ENCODE measurements at places on chromosomes 12 and 14.

DNA sequence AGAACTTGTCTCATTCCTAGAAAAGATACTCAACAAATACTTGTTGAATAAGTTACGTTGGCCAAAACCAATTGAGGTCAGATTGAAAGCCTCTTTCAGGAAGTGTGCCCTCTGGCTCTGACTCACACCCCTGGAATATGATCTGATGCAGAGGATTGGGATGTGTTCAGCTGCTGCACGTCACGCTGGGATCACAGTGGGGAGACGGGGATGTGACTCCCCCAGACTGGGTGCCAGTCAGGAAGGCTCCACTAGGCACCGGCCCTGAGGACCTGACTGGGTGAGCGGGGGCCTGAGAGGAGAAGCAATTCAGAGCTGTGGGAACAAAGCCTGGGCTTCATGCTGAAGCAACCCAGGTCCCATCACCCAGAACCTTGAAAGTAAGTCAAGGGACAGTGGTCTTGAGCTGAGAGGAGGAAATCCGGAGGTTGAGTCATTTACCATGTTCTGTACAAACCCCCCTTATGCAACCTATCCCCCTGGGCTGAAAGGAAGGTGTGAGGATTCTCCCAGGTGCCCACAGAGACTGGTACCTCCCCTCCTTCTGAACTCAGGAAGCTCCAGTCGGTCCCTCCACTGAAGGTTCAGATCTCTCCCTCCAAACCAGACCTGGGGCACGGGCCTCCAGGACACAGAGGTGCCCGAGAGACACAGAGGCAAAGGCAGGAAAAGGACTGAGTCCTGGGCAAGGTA lies 3.9 kb downstream of the CEBPE start:
- DNase-seq: no peak

DNA sequence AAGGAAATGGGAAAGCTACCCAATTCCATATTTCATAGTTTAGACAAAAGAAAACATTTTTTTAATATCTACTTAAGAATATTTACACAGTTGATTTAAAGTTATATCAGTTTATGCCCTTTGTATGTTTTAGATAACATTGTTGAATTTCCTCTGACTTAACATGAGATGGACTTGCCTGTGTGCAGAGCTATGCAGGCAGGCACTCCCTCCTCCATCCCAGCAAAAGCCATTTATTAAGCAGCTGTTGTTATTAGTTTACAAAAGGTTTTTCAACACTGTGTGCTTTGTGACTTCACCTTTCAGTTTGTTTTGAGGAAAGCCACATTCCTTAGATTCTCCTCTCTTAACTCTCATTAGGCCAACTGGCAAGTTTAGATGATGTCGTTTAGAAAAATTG lies 337.5 kb upstream of the PDE3A start:
- DNase-seq: no peak

- DNase-seq: no peak
Measured at GRCh38 chr12:110047297-110047940, 903 bp downstream of the C12orf76 start.

DNA sequence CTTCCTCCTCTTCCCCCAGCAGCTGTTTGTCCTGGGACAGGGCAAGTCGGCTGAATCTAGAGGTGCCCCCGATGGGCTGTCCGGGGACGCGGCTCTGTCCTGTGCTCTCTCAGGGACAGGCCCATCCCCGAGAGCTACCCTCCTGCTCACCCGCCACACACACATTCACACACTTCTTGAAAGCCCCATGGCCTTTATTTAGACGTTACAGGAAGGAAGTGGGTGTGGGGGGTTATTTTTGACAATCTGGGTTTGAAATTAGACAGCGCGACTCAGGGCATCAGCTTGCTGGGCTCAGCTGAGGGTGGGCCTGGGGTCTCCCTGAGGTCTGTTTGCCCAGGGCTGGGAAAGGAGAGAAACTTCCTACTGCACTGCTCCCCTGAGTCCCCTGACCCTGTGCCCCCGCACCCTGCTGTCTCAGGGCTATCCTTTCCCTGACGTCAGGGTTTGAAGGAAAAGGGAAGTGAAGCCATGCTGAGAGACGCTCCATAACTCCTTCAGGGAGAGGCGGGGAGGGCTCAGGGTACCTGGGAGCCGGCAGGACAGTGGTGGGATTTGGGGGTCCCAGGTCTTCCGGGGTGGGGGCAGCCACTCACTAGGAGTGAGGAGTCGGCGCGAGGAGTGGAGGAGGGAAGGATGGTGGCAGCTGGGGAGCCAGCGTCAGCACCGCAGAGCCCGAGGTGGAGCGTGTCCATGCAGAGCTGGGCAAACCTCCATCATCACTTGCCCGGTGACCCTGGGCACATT lies 8.1 kb downstream of the PTPN6 start:
- no peak for DNase-seq

DNA sequence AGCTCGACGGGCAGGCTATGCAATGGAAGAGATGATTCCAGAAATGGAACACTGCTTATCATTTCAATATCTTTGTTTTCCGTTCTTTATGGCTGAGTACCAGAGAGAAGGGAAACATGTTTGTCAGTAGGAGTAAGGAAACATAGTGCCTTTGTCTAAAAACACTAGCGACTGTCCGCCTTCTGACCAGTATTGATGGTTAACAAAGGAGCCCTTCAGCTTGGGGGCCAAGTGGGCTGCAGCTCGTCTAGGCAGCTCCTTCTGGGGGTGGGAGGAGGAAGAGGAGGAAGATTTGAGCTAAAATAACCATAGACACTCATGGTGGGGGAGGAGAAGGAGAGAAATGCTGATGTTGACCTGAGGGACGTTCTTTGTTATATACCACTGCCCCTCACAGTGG lies 15.0 kb downstream of the COQ5 start:
- no peak for DNase-seq

GRCh38 chr14:57574617-57575288 lies 81.1 kb upstream of the CCDC198 start:
- no peak for DNase-seq

- DNase-seq: no peak
Measured at GRCh38 chr12:124445121-124445718, 122.2 kb downstream of the NCOR2 start.

DNA sequence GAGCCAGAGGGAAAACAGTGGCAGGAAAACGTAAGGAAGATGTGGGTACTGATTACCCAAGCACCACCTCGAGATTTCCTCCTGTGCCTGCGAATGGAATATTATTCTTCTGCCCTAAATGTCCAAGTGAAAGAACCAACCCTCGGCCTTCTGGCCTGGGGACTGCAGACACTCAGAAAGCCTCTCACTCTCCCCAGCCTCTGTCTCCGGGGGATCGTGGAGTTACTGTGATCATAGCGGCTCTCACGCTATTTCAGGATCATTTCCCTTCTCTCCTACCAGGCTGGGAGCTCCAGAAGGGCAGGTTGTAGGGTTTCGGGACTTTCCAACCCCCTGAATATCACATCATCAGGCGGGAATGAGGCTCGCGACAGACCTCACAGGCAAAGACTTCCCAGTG lies 68.9 kb downstream of the KDM2B start:
- no peak for DNase-seq

- DNase-seq: no peak
Measured at GRCh38 chr12:111143271-111143670, 222.9 kb upstream of the MYL2 start.

GRCh38 chr14:75153295-75153694 lies 23.1 kb downstream of the TMED10 start:
- DNase-seq: no peak

DNA sequence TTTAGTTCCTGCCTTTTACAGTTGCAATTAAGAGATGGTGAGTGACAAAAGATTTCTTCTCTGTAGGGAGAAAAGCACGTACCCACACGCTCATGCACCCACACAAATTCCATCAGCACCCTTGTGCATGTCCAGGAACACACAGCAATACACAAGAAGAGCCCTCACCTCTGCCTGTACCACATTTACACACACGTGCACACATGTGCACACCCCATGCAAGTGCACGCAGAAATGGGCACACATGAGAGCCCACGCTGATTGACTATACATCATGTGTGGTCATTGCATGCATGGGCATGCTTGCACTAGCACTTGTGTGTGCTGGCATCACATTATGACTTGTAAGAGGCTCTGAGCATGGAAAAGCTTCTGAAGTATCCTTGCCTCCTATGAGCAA lies 70.5 kb downstream of the SERPINA3 start:
- DNase-seq: no peak

- DNase-seq: no peak
Measured at GRCh38 chr12:1848745-1849144, 28.4 kb downstream of the LRTM2 start.

- DNase-seq: no peak
Measured at GRCh38 chr12:8828257-8829124, 6.1 kb downstream of the A2ML1 start.

DNA sequence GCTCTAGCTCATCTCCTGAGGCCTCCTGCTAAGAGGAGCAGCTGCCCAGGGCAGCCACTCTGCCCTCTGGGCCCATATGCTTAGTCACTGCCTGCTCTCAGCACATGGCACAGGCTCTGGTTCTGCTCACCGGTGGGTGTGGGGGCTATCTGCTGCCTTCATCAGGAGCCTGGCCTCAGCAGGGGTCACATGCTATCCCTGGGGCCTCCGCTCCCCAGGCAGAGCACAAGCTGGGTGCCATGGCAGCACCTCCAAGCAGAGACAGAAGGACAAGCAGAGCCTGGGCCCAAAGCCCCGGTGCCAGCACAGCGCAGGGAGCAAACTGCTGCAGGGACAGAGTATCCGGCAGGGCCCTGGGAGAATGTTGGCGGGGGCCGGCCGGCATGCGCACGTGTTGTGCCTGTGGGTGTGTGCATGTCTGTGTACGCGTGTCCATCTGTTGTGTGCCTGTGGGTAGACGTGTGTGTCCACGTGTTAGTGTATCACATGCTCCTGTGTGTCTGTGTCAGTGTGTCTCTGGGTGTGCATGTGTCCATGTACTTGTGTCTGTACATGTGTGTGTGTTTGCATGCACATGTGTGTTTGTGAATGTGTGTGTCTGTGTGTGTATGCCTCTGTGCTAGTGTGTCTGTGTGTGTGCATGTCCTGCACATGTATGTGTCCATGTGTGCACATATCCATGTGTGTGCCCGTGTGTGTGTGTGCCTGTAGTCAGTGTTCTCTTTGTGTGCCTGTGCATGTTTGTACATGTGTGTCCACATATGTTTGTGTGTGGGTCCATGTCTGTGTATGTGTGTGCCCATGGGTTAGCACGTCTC lies 326.9 kb downstream of the TMEM121 start:
- DNase-seq: no peak

- DNase-seq: no peak
Measured at GRCh38 chr14:74488786-74489397, 4.2 kb downstream of the NPC2 start.

DNA sequence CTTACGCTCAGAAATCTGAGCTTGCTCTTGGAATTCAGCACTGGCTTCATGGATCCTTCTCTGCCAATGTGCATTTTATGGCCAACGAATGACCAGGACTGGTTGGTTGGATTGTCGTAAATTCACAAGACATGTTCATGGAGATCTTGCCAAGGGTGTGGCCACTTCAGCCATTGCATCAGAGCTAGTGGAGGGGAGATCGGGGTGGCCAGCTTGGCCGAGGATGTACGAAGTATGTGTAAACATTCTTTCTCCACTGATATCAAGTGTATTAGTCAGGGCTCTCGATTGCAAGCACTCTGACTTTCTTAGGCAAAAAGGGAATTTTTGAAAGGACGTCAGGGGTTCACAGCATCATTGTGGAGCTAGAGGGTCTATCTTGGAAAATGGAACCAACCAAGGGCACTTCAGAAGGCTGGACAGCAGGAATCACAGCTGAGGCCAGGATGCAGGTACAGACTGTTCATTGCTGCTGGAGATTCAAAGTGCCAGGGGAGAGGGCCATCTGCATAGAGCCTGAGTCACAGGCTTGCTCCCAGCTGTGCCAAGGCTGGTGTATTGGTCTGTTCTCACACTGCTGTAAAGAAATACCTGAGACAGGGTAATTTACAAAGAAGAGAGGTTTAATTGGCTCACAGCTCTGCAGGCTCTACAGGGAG lies 32.9 kb upstream of the ADGRD1 start:
- no peak for DNase-seq

DNA sequence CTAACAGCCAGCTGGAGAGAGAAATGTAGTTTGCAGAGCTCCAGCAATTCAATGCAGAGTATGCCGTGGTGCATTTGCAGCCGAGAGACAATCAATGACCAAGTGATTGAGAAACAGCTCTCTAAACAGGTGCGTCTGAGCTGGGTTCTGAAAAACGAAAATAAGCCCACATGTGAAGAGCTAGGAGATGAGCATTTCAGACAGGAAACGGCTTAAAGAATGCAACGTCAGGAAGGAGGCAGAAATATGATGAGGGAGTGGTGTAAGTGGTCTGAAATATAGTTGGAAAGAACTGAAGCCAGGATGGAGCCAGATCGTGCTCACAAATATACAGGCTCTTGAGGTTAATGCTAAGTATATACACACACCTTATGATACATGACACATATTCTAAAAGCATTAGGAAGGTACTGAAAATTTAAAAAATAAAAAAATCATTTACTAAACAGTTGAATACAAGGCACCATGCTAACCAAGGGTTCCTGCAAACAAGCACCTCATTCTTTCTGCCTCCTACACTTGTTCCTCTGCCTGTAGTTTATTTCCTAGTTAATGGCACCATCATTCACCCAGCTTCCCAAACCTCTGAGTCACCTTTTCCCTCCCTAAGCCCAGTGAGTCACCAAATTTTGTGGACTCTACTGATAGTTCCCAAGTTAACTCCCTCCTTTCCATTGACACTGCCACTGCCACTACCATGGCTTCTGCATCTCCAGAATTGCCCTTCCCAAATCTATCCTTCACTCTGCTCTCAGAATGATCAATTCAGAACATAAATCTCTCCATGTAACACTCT lies 2.3 kb upstream of the GARIN2 start:
- DNase-seq: no peak

- no peak for DNase-seq
Measured at GRCh38 chr12:23504641-23505399, 444.6 kb downstream of the SOX5 start.

GRCh38 chr12:57299514-57300016 lies 48.6 kb upstream of the STAC3 start:
- no peak for DNase-seq

- DNase-seq: no peak
Measured at GRCh38 chr12:75850721-75851462, 180.7 kb downstream of the PHLDA1 start.

DNA sequence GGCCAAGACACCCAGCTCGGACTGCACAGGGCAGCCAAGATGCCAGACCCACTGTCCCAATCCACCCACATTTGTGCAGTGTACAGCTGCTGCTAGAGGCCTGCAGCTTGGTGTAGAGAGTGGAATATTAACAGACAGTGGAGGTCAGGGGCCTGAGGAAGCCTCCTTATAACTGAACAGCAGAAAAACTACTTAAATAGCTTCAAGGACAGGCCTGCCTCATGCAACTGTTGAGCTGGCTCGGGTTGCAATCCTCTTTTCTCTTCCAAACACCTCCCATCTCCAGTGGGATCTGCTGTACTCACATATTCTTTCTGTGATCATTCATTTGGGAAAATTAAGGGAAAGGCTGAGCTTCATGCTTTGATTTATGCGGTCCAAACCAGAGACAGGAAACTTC lies 1043.2 kb upstream of the TMEM132C start:
- DNase-seq: no peak

GRCh38 chr12:120037851-120038250 lies 48.8 kb downstream of the BICDL1 start:
- DNase-seq: no peak

- no peak for DNase-seq
Measured at GRCh38 chr12:97886511-97887176, 424.0 kb downstream of the RMST start.
